ENCODE measurements at places on chromosomes 7 and 10.

DNA sequence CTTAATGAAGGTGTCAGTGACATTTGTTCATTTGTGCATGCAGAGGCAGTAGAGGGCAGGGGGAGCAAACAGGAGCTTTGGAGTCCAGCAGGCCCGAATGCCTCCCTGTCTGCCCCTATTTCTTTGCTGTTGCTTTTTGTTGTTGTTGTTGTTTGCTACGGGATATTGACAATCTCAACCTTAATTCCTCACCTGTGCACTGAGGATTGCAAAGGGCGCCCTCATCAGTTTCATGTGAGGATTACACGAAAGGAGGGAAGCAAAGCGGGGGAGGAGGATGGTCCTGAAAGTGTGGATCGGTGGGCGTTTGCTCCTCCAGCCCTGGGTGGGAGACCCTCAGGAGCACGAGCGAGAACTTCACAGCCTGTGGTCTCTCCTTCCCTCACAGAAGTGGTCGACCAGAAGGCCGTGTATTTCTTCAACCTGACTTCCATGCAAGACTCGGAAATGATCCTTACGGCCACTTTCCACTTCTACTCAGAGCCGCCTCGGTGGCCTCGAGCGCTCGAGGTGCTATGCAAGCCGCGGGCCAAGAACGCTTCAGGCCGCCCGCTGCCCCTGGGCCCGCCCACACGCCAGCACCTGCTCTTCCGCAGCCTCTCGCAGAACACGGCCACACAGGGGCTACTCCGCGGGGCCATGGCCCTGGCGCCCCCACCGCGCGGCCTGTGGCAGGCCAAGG, 9.6 kb downstream of the GDF10 start:
- peak; percentile 28 for DNase-seq

- no peak for DNase-seq
Observed at GRCh38 chr10:104327745-104328645, 10.3 kb downstream of the ITPRIP start.

GRCh38 chr10:128556182-128557110, 430.2 kb upstream of the MKI67 start:
- DNase-seq, result no peak

GRCh38 chr10:70744617-70745143, 40.5 kb downstream of the TBATA start:
- DNase-seq, result no peak

- no peak for DNase-seq
Observed at GRCh38 chr10:30422151-30422695, 11.8 kb upstream of the MAP3K8 start.

GRCh38 chr10:87589645-87590051, 70.0 kb upstream of the PAPSS2 start:
- DNase-seq, result no peak

GRCh38 chr10:17179002-17179401, 22.5 kb downstream of the TRDMT1 start:
- no peak for DNase-seq

- DNase-seq, result no peak
Observed at GRCh38 chr7:25109276-25109675, 15.8 kb downstream of the CYCS start.

- peak; percentile 43 for DNase-seq
Observed at GRCh38 chr7:351681-352480, 61.9 kb downstream of the FOXL3 start.

GRCh38 chr10:110413903-110414547, 83.7 kb upstream of the DUSP5 start:
- no peak for DNase-seq
